ENCODE measurements at places on chromosomes 2 and 18.

DNA sequence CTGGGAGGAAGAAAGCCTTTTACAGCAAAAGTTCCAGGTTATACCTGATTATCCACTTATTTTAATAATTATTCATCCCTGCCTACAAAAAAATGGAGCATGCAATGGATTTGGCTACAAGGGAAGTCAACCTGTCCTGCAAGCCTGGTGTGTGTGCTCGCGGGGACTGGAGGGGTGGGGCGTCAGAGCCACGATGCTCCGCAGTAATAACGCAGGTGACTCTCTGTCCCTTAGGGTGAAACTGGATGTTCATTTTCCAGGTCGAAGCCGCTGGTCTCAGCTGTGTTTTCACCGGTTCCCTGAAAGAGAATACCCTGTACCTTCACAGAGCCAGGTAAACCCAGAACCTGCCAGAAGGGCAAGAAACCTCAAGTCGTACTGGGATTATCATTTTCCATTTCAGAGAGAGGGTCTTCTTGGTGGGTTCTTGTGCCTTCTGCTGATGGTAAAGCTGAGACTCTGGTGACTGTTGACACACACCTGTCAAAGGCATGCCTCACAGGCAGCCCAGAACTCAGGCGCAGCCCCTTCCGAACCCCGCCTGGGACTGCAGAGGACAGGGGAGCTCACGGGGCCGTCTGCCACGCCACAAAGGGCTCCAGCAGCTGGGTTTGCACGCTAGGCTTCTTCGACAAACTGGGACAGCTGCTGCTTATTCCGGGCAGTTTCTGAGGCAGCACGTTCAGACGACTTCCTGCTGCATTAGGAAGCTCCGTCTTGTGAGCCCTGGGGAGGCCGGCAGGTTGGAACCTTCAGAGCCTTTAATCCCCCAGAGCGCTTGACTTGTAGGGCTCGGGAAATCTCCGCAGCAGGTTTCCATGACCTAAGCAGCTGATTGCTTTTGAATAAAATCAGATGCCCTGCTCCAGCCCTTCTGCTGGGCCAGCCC, 58.6 kb downstream of the KCNG2 start:
- peak; percentile 51 for DNase-seq

DNA sequence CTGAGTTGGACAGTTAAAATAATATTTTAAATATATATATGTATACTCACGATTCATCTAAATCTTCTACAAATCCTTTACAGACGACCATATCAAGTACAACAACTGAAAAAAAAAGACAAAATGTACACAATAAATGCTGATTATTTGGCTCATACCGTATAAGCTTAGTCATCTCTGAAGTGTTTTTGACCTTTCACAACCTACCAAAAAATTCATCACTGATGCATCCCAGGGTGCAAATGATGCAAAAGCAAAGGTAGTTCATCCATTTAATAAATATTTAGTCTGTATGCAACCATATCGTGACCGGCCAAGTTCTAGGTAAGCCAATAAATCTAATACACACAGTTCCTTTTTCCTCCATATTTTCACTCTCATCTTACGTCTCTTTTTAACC, 1.1 kb downstream of the TMX3 start:
- no peak for DNase-seq

GRCh38 chr2:145771525-145771924, 1251.6 kb upstream of the ZEB2 start:
- no peak for DNase-seq

DNA sequence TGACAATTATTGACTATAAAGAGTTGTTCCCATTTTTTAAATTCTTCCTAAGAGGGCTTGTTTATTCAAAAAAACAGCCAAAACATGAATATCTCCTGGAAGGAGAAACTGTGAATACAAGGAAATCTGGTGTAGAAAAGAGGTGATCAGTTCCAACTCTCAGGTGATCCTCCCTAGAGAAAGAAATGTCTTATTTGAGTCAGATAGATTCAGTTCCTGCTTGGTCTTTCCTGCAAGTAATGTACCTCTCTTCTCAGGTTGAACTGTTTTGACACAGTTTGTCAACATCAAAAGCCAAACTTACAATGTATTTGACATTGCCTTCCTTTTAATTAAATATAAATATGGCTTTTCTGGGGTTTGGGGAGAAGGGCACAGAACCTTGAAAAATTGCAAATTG, 567.4 kb downstream of the ARHGAP15 start:
- DNase-seq: no peak

DNA sequence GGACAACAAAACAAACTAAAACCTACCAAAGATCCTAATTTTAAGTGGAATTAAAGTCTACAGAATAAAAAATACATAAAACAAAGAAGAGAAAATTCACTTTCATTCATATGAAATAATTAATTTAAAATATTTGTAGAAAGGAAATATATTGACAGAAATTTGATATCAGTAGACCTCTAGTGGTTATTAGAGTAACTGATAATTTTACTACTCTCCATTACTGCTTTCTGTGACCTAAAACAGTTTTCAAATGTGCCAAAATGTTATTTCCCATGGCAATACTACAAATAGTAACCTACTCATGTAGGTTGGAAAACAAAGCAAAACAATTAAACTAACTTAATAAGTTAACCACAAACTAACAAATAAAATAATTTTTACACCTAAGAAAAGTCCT, 147.1 kb downstream of the NOL4 start:
- no peak for DNase-seq

DNA sequence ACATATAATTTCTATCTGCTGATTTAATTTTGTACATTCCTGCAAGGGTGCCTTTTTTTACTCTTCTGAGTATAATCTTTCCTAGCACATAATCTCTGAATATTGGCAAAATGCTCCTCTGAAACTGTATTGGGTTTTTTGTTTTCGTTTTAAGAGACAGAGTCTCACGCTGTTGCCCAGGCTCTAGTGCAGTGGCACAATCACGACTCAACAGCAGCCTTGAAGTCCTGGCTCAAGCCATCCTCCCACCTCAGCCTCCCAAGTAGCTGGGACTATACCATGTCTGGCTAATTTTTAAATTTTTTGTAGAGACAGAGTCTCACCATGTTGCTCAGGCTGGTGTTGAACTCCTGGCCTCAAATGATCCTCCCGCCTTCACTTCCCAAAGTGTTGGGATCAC, 104.9 kb downstream of the SPTBN1 start:
- no peak for DNase-seq

GRCh38 chr2:156423674-156424282, 12.4 kb upstream of the GPD2 start:
- DNase-seq: peak; percentile 14

GRCh38 chr2:157367704-157368103, 42.1 kb upstream of the ERMN start:
- no peak for DNase-seq

- DNase-seq: no peak
Observed at GRCh38 chr2:73009177-73009839, 62.2 kb downstream of the SFXN5 start.

GRCh38 chr18:3877678-3878077, 427.7 kb downstream of the TGIF1 start:
- no peak for DNase-seq

- no peak for DNase-seq
Observed at GRCh38 chr2:186170693-186171092, 315.4 kb upstream of the ZC3H15 start.

GRCh38 chr2:58893656-58894351, 652.7 kb upstream of the FANCL start:
- no peak for DNase-seq

DNA sequence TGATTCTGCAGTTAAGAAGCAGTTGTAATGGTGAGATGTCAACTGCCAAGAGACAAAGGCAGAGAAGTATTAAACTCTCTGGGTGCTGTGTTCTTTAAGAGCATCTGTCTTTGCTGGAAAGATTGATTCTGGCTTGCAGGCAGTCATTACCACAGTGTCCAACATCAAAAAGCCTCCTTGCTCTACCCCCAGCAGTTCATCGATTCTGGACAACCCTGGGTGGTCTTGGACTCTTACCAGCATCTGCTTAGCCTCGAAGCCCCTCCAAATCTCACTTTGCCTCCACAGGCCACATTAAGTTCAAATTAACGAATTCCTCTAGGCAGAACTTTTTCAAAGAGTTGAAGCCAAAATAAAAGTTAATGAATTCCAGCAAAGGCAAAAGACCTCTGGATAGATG, 1061.4 kb downstream of the TSN start:
- no peak for DNase-seq

- no peak for DNase-seq
Observed at GRCh38 chr2:33586766-33587165, 12.3 kb downstream of the FAM98A start.

GRCh38 chr2:26782876-26783704, 2.8 kb upstream of the CENPA start:
- no peak for DNase-seq

- DNase-seq: no peak
Observed at GRCh38 chr2:196046123-196046917, 22.3 kb downstream of the DNAH7 start.

DNA sequence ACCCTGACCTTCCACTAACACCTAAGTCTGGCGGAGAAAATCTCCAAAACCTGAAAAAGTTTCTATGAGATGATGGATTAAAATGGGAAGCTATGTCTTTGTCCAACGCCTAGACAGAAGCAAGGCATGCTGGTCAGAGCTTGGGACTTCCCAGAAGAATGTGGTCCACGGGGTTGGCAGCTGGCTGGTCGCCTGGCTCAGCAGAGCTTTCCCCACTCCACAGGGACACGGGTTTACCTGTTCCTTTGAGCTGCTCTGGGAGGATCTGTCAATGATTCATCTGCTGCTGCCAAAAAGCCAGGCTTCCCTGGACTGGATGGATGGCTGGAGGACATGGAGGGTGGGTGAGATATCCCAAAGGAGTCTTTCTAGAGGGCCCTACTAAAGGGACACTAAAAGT, 10.8 kb downstream of the MBOAT2 start:
- no peak for DNase-seq

- DNase-seq: no peak
Observed at GRCh38 chr2:74261204-74261864, 62.9 kb downstream of the MTHFD2 start.

GRCh38 chr2:108354136-108354535, 23.6 kb upstream of the SULT1C4 start:
- DNase-seq: no peak

- DNase-seq: no peak
Observed at GRCh38 chr18:23648456-23648855, 14.3 kb downstream of the ANKRD29 start.

DNA sequence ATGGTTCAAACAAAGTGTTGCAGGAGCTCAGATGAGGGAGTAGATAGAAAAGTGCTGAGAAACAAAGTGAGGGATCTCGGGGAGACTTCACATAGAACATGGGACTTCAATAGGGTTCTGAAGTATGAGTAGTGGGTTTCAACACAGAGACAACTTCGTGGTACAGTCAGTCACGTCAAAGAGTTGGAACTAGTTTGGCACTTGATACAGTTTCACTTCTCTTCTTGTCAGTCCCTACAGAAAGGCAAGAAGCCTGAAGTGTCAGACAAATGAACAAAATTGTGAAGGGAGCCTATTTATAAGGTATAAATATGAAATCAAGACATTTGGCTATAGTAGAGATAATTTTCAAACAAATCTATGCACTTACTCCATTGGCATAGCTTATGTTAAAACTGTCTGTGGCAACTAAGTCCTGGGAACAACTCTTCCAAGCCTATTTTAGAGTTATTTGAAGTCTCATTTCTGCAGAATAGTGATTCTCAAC, 338.0 kb downstream of the TDRD15 start:
- DNase-seq: no peak

DNA sequence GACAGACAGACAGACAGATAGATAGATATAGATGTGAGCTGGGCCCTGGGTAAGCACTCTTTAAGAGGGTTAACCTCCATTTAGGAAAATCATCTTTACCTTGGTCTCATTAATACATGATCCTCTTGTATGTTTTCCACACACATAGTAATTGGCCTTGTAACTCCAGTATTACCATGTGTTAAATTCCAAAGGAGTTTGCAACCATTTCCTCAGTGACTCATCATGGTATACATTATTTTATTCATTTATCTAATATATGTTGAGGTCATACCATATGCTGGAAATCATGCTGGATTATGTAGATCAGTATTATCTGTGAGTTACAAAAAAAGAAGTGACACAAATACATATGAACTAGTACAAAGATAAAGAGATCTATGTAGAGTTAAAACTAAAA, 504.3 kb downstream of the DCC start:
- DNase-seq: no peak

- DNase-seq: no peak
Observed at GRCh38 chr2:165109915-165110314, 93.9 kb downstream of the SCN3A start.

GRCh38 chr2:9135822-9136558, 70.6 kb upstream of the ASAP2 start:
- DNase-seq: no peak
